ENCODE measurements at places on chromosomes 12 and 14.
A peak's percentile ranks its signal among the peaks of the same experiment; 100 is the strongest.

GRCh38 chr12:94427501-94428381, 31.9 kb downstream of the CEP83 start:
- DNase-seq, result no peak

- no peak for DNase-seq
Observed at GRCh38 chr14:96710060-96710666, 87.0 kb upstream of the VRK1 start.

- no peak for DNase-seq
Observed at GRCh38 chr14:51224551-51224950, 15.5 kb upstream of the TMX1 start.

GRCh38 chr12:52146822-52147366, 44.9 kb downstream of the KRT80 start:
- DNase-seq, result no peak

DNA sequence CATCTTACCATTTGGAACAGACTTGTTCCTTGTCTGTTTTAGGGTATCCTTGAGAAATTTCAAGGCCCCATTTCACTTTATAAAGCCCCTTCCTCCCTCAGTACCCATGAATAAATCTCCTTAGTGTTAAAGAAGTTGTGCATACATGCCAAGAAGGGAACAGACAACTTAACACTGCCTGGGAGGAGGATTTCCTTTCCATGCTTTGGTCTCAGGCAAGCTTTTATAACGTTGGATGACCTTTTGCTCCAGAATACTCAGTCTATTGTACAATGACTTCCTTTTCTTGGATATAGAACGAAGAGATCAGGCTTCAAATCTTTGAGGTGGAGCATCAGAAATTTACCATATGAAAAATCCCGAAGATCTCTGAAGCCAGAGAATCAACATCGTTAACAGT, 551.4 kb downstream of the PRKD1 start:
- DNase-seq, result no peak

GRCh38 chr14:37824939-37825712, 229.7 kb downstream of the TTC6 start:
- DNase-seq, result no peak

GRCh38 chr12:14952299-14952921, 9.0 kb downstream of the ARHGDIB start:
- peak; percentile 23 for DNase-seq

DNA sequence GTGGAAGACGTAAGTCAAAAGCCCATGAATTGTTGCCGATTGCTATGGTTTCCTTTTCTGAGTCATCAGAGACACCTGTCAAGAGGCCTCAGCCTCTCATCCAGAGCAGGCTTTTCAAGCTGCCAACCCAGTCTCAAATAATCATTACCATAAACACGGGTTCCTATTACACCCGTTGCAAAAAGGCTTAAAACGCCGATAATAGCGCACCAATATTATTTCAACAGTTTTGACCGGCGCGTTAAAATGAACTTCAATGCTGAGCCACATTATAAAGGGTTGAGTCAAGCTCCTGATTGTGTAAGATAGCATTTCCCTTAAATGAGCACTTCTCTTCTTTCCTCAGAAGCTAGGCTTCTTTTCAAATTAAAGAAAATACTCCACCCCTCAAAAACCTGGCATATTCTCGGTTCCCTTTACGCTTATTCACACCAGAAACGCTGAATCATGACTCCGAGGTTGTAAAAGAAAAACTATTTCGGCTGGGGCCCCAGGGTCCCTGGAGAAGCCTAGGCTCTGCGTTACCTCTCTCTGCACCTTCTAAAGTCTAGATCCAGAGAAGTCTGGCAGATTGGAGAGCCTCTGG, 1.4 kb downstream of the TMTC1 start:
- DNase-seq, result no peak

GRCh38 chr14:105389976-105390848, 8.1 kb upstream of the TEX22 start:
- DNase-seq, result no peak

DNA sequence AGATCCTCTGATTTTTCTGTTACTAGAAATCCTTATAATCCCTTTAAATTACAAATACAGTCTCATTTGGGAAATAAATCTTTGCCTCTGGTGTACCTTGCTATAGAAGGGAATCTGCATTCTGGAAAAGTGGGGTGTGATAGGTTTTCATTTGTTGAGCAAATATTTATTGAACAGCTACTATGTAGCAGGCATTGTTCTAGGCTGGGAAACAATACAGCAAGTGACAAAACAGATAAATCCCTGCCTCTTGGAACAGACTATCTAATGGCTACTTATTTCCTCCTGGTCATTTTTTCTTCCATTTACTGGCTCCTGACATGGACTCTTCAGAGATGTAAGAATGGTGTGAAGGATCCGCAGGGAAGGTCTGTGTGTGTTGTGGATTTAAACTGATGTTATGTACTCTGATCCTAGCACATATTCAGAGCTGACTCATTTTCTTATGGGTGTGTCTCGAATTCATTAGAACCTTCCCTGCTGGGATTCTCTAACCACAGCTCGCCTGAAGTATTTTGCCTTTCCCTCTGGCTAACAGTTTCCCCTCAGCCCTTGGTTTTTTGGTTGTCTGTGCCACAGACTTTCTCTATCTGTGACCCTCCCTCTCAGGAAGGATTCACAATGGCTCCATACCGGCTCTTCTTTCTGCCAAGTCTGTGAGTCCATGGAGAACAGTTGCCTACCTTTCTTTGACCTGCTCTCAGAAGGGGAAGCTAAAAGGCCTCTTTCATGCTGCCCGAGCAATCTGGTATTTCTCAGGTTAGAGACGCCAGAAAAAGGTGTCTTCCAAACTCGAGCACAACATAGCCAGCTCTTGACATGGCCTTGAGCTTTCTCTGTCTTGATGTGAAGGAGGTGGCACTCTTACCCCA, 53.7 kb downstream of the TMTC2 start:
- DNase-seq, result no peak

All from CD8-positive, alpha-beta memory T cell (primary cell).